ENCODE measurements at places on chromosomes 5 and 9.

- no peak for DNase-seq
These were observed 128.9 kb downstream of the GDNF start for GRCh38 chr5:37710965-37711364.

GRCh38 chr5:135216471-135217343, 182.3 kb downstream of the MACROH2A1 start:
- no peak for DNase-seq

GRCh38 chr5:73748510-73749400, 122.8 kb downstream of the ARHGEF28 start:
- no peak for DNase-seq

DNA sequence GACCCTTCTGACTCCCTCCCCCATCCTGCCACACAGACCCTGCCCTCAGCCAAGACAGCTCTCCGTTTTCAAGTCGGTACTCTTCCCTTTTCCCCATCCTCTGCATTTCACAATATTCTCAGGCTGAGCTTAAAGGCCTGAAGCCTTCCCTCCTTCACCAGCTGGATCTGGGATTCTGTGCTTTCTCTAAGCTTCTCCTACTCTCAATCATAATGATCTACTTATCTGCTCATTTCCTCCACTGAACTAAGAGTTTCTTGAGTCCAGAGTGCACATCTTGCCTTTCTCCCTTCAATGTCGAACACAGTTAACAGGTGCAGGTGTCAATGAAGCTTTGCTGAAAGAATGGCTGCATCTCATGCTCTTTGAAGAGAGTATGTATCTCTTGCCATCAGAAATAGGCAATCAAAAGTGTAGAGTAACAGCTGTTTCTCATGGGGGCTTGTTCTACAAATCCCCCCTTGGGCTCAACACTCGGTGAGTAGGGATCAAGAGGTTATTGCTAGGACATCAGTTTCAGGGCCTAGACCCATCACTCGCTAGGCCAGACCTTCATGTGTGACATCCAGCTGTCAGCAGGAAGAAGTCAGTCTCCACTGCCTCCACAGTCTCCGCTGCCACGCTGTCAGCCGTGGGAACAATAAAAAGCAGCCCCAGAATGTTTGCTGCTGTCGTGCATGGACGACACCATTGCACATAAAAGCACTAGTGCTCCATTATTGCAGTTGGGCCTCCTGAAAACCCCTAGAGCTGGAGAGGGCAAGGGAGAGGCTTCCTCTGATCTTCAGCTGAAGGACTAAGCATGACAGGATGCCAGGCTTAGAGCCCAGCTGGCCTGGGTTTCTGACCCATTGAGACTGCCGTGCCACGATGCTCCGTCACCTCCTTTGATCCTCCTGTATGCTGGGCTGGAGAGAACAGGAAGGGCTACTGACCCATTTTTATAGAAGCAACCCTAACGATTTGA, 23.7 kb downstream of the TRAF1 start:
- no peak for DNase-seq

DNA sequence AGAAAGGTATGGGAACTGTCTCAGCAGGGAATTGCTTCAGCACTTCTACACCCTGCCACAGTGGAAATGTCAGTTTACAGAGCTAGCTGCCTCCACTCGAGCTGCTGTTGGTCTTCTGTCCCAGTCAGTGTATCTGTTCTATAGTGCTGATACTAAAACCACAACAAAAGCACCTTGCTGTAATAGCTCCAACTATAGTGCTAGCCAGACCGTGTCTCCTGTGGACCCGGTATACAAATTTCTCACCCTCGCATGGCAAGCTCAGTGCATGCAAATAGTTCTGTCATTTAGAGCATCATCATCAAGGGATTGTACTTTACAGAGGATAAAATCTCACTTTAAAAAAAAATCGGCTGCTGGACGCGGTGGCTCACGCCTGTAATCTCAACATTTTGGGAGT, 51.5 kb upstream of the IQGAP2 start:
- DNase-seq, result no peak

- no peak for DNase-seq
These were observed 205.7 kb downstream of the NTRK2 start for GRCh38 chr9:84875193-84875592.

GRCh38 chr5:99032234-99033013, 103.6 kb upstream of the CHD1 start:
- DNase-seq, result peak; percentile 60

DNA sequence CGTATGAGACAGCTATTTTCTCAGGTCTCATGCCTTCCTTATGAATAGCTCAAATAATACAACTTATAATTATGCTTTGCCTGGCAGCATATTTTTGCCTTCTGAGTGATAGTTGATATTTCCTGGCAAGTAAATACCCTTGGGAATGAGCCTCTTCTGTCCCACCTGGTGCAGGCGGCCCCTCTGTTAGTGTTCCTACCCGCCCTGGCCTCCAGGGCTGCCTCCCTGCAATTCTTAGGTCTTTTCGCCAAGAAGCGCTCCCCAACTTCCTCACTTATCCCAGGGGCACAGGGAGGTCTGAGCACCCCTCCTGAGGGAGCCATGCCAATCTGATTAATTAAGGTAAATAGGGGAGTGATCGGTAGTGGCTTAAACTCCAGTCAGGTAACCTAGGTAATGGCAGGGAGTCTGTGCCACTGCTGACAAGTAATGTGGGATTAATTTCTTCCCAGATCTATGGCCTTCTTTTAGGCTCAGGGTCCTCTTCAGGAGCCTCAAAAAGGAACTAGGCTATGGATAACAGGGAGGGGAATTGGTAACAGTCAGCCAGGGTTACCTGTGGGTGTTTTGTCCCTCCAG, 81.5 kb downstream of the GALNT10 start:
- no peak for DNase-seq

- DNase-seq, result peak; percentile 35
These were observed 337.8 kb downstream of the DEPDC1B start for GRCh38 chr5:60362158-60362557.

- no peak for DNase-seq
These were observed 21.5 kb downstream of the CCDC187 start for GRCh38 chr9:136282272-136282861.

DNA sequence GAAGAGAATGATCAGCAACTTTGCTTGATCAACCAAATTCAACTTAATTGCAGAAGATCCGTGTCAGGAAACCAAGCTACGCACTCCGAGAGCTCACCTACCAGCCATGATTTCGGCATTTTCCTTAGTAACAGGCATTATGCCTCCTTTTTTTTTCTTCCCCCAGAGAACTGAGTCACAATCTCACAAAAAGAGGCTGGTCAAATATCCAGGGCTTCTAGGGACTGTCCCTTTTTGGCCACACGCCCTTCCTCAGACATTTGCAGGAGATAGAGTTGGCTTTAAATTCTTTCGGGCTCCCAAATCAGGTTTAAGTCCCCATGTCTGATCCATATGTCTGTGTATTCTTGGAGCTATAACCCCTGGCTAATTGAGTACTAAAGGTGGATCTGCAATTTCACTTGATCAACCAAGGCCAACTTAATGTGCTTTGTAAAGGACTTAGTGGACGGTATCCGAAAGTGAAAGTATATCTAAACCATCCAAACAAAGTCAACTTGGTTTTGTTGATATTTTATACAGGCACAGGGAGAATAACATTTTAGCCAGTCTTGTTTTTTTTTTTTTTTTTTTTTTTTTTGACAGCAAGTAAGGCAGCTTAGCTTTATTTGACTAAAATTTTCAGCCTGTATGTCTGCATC, 100.8 kb upstream of the TBCA start:
- DNase-seq, result no peak

DNA sequence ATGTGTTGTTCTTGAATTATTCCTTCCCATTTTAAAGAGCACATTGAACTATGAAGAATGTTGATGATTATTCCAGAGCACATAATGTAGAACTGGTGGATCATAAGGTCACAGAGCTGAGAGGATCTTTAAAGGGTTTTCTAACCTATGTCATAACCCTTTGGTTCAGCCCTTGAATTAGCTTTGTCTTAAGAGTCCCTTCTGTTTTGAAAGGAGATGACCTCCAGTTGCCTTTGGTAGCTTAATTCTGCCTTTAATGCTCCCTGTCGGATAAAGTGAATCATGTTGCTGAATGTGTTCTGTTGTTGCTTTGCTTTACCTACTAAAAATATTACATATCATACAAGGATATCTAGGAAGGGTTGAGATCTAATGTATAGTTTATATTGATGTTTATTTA, 99.1 kb upstream of the PRRC1 start:
- DNase-seq, result no peak

- no peak for DNase-seq
These were observed 114.1 kb downstream of the MPDZ start for GRCh38 chr9:13165236-13165945.

DNA sequence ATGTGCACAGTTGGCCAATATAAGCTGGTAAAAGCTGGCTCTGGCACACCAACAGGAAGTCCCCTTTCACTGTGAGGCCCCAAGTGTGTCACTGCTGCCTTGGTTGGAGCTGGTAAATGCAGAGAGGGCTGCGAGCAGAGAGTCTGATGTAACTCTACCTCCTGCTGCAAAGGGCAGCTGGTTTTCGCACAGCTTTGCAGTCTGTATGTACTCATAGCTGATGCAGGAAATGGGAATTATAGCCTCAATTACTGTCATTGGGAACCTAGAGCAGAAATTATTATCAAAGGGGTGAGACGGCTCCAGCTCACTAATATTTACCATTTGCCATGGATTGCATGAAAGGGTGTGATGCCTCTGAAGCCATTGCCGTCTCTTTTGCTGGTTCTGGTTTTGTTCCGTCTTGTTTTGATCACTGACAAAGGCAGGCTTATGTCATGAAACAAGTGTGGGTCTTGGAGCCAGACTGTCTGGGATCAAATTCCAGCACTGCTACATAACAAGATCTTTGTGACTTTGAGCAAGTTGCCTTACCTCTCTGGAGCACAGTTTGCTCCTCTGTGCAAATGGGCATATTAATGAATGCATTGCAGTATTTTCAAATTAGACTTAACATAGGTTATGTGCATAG, 124.3 kb upstream of the SLC25A48 start:
- DNase-seq, result no peak

DNA sequence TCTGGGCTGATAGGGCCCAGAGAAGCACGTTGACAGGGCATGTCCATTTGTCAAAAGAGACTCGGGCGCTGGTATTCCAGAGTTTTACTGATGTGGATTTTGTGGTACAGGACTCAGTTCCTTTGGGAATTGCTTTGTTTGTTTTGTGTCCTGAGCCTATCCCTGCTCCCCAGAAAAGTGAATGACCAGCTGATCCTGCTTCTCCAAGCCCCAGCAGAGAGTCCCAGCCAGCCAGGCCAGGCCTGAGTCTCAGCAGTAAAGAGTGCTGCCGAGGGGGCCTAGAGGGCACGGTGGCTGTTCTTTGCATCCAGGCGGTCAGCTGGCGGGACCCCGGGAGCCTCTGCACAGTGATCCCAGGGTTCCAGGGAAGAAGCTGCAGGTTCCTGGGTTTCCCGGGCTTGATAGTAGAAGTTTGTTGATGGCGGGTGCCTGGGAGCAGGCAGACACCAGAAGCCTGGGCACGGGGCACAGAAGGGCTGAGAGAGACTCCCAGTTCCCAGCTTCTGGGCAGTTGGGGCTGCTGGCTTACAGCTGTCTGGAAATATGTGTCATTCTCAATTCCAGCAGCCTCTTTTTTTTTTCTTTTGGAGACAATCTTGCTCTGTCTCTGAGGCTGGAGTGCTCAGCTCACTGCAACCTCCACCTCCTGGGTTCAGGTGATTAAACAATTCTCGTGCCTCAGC, 8.7 kb downstream of the PRDM12 start:
- no peak for DNase-seq

- no peak for DNase-seq
These were observed 17.1 kb downstream of the OTP start for GRCh38 chr5:77621440-77621839.

All from HTR-8/SVneo (cell line).